ENCODE measurements at places on chromosomes 3 and 15.

DNA sequence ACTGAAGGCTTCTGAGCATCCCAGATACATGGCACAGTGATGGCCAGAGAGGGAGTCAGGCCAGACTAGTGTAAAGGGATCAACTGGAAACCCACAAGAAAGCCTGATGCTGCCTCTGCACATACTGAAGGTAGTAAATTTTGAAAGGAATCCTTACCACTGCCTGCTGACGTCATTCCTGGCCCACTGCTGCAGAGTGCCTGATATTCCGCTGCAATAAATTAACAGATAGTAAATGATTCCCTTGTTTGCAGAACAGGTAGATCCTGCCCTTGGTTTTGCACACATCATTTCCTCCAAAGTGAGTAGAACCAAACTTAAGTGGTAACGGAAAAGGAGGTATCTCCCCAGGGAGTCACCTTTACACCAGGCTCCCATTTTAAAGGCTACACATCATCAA lies 146.7 kb downstream of the FBN1 start:
- DNase-seq = no peak

- no peak for DNase-seq
These were observed 10.9 kb upstream of the CHAC1 start for GRCh38 chr15:40942337-40942854.

DNA sequence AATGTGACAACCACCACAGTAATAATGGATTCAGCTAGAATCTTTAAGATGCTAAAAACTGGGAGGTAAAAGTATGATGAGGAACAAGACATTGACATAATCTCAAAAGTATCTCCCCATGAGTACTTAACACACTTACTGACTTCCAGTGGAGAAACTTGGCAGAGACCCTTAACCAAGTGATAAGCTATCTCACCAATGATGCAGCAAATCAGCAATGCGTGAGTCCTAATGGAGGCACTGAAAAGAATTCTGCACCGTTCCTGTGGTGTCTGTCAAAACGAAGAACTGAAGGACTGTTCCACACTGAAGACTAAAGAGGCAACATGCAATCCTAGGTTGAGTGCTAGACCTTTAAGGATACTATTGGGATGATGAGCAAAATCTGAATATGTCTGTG lies 67.9 kb upstream of the OCA2 start:
- no peak for DNase-seq

DNA sequence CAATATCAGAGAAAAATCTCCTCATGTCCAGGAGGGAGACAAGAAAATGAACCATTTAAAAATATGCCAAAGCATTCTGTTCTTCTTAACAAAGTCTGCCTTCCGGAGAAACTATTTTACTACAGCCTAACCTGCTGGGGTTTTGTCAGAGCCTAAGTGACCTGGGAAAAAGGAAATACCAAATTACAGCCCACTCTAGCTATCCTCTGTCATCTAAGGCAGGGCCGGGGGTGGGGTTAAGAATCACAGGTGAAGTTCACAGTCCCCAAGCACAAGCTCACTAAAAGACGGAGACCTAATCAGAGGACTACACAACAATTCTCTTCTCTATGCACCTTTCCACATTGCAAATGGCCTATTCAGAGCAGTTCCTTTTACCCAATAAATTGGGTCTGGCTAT lies 116.6 kb downstream of the TRIM42 start:
- no peak for DNase-seq

DNA sequence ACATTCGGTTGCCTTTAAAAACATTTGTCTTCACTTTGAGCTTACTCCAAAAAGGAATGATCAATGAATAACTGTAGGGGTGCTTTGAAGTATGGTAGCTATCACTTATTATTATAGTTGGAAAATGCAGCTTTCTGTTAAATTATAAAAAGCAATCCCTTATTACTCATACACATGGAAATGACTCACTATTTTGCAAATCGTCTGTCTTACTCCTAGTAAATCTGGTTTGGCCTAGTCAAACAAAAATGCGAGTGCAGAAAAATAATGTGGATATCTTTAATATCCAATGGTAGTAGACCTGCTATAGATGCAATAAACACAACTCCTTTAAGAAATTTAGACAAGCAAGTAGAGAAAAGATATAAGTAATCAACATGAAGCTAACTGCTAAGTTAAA lies 112.5 kb downstream of the ZIC1 start:
- DNase-seq = no peak

DNA sequence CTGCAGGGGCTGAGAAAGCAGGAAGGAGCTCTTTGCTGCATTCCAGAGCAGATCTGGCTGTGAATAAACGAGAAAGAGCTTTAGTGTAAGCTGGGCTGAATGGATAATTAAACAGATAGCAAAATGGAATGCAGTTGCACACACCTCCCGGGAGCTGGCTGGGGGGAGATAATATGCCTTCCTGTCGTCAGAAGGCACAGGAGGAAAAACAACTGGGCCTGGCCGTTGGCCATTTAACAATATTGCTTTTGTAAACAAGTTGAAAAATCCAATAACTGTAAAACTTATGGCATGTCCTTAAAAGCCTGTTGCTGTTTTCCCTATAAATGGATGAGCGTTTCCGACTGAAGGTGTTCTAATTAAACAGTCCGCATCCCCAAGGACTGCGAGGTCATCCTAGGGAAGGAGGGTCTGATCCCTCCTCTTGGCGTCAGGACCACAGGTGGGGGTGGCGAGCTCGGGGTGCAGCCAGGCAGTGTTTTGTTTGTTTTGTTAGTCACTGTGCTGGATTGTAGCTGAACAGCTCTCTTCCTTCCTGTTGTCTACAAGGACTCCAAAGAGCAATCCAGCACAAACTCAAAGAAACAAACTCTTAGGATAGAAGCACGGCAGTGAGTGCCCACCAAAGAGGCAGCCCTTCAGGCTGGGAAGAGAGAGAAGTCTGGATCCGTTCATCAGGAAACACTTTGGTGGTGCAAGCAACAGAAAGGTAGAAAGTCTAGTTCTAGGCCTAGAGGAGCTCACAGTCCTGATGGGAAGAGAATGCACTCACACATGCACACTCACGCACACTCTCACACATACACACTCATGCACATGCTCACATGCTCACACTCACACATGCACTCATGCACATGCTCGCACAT lies 133.4 kb upstream of the SMAD3 start:
- no peak for DNase-seq

- DNase-seq = no peak
These were observed 276.3 kb upstream of the MCTP2 start for GRCh38 chr15:93954985-93955571.

DNA sequence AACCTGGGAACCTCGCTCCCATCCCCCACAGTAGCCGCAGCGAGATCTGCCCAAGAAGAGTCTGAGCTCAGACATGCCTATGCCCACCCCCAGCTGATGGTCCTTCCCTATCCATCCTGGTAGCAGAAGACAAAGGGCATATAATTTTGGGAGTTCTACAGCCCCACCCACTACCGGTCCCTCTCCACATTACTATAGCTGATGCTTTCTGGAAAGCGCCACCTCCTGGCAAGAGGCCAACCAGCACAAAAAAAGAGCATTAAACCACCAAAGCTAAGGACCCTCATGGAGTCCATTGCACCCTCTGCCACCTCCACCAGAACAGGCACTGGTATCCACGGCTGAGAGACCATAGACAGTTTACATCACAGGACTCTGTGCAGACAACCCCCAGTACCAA lies 168.4 kb downstream of the MEGF11 start:
- no peak for DNase-seq

- no peak for DNase-seq
These were observed 33.4 kb downstream of the AP3S2 start for GRCh38 chr15:89860431-89860830.

DNA sequence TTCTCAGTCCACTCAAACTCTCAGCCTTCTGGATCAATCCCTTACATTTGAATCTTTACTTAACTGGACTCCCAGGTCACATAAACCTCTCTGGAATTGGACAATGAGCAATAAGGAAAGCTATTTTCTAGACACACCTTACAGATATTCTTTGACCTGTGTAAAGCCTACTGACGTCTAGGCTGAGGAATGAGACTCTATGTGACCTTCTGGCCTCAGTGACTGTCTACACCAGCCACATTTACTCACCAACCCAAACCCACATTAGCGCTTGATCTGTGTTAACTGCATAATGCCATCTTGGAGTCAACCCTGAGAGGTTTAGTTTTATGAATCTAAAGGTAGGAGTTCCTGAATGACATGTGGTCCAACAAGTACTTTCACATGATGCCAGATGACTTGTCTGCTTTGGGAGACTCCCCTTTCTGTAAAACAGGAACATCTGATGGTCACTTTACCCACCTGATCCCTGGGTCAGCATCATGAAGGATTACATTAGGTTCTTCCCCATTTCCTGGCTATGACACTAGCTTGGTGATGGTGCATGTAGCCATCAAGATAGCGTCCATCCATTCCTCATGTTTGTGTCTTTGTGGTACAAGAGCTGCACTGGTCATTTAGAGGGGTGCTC lies 11.4 kb upstream of the COMMD2 start:
- no peak for DNase-seq

GRCh38 chr3:41574900-41575299 lies 375.6 kb downstream of the CTNNB1 start:
- DNase-seq = no peak

GRCh38 chr15:29066310-29066709 lies 180.5 kb downstream of the APBA2 start:
- DNase-seq = no peak

DNA sequence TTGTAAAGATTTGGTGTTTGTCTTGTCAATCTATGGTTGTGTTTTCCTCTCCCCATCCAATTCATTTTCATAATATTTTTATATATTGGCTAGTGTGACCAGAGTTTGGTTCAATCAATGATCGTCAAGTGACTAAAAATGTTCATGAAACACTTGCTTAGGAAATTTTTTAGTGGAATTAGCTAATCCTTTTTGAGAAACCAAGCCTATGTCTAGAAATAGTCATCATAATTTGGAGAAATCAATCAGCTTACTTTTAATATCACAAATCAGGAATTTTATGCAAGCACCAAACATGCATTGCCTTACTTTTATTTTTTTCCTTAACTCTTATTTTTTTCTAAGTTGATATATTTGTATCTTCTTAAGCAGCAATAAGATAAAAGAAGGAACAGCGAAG lies 403.1 kb upstream of the TBL1XR1 start:
- no peak for DNase-seq

DNA sequence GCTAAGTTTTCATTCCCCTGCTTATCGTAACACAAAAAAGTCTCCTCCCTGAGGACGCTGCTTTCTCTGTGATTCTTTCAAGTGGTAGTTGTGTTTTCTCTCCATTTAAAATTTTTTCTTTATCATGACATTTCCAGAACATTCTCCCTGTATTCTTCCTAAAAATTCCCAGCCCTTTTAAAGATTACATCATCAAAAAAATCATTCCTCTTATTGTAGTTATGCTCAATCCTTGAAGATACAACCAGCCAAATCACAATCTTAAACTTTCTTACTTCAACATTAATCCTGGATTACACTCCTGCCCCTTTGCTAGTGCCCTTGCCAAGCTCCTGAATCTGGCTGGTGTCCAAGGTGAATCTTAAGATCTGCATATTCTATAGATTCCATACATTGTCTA lies 163.7 kb upstream of the CBLB start:
- no peak for DNase-seq

DNA sequence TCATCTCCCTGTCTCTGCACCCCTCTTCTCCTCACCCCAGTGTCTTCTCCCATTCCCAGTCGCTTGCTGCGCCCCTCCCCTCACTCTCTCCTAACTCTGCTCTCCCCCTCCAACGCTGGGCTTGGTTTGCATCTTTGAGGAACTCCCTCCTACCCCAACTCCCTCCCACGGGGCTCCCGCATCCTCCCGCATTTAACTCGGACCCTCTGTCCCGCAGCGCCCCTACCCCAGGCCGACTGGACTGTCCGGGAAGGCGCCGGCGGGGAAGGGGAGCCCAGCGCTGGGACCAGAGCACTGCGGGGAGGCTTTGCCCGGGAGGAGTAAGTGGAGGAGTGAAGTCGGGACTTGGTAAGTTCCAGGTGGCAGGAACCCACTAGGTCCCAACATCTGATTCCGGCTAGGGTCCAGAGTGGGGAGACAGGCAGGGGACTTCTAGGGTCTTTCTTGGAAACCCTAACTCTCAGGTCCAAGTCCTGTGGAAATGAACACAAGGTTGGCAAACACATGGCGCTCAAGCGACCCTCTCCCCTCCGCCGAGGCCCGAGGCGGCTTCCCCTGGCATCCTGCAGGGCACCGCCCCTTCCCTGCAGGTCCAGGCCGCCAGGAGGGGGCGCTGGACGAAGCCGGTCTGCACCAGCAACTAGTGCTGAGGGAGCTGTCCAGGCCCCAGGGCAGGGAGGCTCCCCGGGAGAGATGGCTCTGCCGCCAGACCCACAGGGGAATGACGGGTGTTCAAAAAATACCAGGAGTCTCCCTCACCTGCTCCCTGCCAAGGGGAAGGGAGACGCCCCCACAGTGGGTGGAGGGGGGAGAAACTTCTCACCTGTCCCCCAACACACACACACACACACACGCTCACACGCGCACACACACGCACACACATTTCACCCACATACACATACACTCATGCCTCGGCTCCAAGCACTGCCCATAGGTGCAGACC lies 53.2 kb downstream of the LHFPL4 start:
- peak; percentile 27 for DNase-seq

DNA sequence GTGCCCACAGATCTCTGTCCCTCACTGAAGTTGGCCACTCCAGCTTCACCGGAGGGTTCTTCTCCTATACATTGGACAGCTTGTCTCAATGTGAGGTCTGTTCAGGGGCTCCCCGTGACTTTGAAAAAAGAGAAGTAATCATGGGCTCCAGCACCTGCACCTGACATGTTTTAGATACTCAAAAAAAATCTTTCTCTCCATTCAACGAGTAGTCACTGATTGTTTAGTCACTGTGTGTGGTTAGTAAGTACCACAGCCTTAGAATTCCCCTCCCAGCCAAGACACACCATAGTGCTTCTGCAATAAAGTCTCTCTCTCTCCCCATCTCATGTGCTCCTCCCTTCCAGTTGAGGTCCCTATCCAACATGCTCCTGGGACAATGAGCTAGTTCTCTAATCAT lies 18.6 kb downstream of the CCR9 start:
- DNase-seq = no peak

DNA sequence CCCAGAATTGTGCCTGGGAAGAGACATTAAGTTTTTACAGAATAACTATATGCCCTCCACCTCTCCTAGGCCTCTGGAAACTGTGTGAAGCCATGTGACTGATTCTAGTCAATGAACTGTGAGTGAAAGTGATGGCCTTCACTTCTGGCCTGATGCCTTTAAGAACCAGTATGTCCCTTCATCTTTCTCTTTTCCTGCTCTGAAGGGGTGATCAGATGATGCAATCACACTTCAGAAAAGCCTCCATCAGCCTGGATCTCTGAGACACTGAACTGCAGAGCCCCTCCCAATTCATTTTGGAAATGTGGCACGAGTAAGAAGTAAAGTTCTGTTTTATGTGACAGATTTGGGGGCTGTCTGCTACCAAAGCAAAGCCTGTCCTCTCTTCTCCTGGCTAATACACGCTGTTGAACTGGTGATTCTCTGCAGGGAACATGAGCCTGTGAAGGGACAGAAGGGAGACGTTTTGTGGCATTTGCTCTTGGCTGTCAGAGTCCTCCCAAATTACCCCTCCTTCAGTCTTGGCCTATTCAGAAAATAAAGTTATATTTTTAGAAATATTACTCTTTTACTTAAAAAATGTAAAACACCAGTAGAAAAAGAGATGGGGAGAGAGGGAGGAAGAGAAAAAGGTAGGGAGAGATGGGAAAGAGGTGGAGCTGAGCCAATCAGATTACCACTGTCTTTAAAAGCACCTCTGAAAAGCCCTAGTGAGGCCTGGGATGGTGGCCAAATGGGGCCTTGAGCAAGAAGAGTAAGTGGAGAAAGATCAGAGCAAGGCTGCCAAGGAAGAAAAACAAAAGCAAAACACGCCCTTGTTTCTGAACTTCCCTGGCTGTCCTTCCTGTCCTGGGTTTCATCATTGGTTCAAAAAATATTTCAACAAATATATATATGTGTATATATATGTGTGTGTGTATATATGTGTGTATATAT lies 40.9 kb upstream of the RYK start:
- DNase-seq = no peak
